ENCODE measurements at places on chromosomes 1 and 21. TPM values are rescaled to one million over a fixed set of nuclear protein-coding genes. Genes with fewer than 3 reads are reported as not detected.

GRCh38 chr1:169873582-169874199, 20.0 kb downstream of the SCYL3 start:
- no peak for DNase-seq

DNA sequence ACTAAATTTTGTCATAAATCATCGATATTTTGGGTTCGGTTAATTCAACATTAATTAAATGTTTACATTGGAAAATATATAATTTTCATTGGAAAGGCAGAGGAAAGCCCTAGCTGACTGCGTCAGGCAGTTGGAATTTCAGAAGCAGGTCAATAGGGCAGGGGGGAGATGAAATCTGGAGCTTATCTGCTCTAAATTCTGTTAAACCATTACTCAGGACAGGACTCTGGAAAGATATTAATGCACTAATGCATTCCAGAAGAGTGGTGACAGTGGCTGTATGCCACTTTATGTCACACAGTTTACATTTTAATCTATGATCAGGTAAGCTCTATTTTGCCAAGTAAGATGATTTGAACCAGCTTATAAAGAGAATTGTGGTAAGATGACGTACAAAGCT, 153.0 kb upstream of the B3GALT2 start:
- DNase-seq = no peak

- DNase-seq = no peak
These were observed 5.2 kb downstream of the NPL start for GRCh38 chr1:182794676-182795201.

GRCh38 chr1:36089393-36090121, 865 bp downstream of the ADPRS start:
- no peak for DNase-seq

- DNase-seq = no peak
These were observed 176.1 kb downstream of the GRIK1 start for GRCh38 chr21:29763674-29764073.

DNA sequence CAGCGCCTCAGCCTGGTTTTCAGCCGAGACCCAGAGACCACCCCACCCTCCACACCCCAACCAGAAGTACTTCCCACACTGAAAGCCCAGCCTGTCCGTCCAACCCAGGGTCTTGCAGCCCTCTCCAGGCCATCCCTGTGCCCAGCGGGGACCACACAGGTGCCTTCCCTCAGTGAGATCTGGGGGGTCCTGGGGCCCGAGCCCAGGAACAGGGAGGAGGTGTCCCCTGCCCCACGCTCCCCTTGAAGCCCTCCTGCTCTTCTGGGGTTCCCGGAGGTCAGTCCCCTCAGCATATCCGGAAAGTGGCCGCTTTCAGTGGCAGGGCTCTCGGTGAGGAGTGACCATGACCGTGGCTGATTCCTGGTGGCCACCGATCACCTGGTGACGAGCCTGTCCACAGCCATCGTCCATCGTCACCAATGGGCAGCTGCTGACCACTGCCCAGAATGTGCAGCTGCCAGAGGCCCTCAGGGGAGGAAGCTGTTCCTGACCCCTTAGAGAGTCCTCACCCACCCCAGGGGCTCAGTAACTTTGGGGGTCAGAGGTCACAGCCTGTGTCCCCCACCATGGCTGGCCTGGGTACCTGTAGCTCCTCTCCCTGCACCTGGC, 3.4 kb downstream of the TMEM240 start:
- no peak for DNase-seq

DNA sequence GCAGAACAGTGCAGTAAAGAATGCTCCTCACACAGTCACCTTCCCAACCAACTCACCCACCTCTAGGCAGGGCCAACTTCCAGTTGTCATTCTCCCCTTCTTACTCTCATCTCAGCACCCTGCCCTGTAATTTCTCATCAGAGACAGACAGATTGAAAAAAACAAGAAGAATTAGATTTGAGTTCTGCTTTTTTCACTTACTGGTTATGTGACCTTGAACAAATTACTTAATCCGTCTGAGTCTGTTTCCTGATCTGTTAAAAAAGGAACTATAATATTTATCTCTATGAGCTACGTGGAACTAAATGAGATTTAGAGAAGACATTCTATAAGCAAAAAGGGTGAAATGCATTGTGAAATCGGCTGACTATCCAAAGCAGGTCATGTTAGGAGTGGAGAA, 330.3 kb downstream of the ZNF326 start:
- no peak for DNase-seq

- no peak for DNase-seq
These were observed 44.5 kb upstream of the C1orf87 start for GRCh38 chr1:60118085-60118484.

- no peak for DNase-seq
These were observed 87.1 kb downstream of the TRIM11 start for GRCh38 chr1:228319352-228320088.

The OR2T29 gene
- total RNA-seq = not detected

The F3 gene
- 1.0 TPM for total RNA-seq

The SPRR1A gene
- not detected for total RNA-seq

The NEK2 gene
- total RNA-seq = 21.8 TPM

The WNT3A gene
- total RNA-seq = not detected

Data from activated T-helper 2 cell treated with anti-CD3 and anti-CD28 coated beads, Interferon-gamma antibody, Interleukin-2, Interleukin-4, amounts not matched to agents 10 μg/mL and 5 μg/mL and 100 μg/mL, durations not matched to agents 14 hours and 24 hours and 36 hours (primary cell).